Skeletal muscle cell (primary cell): ENCODE measurements at places on chromosomes 7 and 10.

DNA sequence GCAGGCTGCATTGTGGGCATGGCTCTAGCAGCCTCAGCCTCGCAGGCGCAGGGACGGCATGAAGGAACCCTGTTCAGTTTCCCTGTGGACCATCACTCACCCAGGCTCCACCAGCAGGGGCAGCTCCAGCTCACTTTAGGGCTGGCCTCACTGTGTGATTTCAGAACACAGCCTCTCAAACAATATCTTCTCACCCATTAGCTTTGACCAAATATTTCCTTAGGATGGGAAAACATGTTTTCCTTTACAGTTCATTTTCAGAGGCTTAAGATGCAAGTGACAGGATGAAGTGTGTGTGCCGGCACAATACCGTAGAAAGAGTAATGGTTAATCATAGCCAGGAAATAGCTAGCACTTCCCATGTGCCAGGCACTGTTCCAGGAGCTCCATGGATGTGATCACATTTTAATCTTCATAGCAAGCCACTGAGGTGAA lies 58.2 kb downstream of the LANCL2 start:
- no peak for DNase-seq

GRCh38 chr10:23345861-23346260 lies 1.3 kb upstream of the C10orf67 start:
- peak; percentile 88 for DNase-seq

- no peak for DNase-seq
These were observed 8.5 kb downstream of the CALML3 start for GRCh38 chr10:5533098-5533731.

DNA sequence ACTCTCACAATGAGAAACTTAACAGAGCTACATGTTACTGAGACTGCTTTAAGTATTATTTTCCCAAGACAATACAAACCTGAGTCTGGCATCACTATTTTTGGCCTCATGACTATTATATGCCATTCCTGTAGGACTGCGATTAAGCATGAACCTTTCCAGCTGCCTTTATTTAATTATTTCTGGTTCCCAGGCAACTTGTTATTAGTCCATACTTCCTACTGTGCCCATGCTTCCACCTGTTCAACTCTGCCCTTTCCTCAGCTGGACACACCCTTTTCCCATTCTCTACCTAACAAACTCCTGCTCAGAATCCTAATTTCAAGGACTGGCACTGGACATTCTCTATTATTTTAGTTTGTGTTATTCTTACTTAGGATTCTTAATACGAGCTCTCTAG lies 8.1 kb upstream of the CROT start:
- DNase-seq = no peak

DNA sequence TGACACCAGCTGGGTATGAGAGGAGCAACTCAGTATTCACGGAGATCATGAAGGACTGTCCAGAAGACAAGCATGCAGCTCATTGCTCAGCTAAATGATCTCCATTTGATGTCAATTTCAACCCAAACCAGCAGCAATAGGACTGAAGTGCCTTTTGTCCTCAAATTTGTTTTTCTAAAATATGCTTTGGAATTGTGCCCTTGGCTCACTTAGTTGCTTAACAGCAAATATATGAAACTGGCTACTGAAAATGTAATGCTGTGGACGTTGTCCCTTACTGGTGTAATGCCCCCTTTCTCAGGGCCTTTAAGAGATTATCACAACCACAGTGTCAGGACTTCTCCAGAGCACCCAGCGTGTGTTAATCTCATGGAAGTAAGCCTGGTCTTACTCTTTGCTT lies 236.2 kb downstream of the SKIDA1 start:
- no peak for DNase-seq

- no peak for DNase-seq
These were observed 343.9 kb downstream of the SORCS1 start for GRCh38 chr10:106820579-106820978.

GRCh38 chr10:17838080-17838648 lies 29.0 kb downstream of the MRC1 start:
- DNase-seq = no peak

- no peak for DNase-seq
These were observed 36.0 kb downstream of the GNA12 start for GRCh38 chr7:2807845-2808772.

DNA sequence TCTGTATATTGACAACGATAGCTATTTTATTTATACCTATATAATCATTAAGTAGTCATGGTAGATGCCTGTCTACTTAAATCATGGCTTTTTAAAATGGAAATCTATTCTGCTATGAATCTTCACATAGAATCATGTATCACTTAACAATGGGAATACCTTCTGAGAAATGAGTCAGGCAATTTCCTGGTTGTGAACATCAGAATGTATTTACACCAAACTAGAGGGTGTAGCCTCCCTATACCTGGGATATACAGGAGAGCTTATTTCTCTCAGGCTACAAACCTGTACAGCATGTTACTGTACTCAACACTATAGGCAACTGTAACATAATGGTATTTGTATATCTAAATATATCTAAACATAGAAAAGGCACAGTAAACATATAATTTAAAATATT lies 502.3 kb downstream of the ZWINT start:
- no peak for DNase-seq

DNA sequence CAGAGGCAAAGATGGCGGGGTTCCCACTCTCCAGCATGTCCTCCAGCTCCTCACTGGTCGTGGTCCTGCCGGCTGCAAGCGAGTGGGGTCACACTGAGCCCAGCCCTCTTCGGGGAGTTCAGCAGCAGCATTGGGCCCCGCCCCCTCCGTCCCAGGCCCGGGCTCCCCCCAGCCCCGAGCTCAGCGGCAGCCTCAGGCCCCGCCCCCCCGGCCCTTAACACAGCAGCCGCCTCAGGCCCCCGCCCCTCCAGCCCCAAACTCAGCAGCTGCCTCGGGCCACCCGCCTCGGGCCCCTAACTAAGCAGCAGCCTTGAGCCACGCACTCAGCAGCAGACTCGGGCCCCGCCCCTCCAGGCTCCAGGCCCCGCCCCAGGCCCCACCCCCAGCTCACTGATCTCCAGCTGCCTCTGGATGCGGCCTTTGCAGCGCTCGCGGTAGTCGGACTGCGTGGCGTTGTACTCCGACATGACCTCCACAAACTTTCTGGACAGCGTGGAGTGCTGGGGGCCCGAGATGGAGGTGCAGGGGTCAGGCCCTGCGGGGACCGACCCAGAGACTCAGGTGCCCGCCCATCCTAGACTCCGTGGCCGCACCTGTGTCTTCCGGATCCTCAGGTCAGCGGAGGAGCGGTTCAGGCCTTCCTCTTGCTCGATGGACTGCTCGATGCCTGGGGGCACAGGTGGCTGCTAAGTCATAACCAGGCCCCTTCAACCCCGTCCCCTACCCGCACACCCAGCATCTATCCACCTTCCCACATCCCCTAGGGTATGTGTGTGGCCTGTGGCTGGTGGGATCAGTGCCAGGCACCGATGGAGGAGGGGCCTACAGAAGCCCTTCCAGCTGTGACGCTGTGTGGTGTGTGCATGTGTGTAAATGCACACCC lies 15.5 kb downstream of the STX1A start:
- no peak for DNase-seq

DNA sequence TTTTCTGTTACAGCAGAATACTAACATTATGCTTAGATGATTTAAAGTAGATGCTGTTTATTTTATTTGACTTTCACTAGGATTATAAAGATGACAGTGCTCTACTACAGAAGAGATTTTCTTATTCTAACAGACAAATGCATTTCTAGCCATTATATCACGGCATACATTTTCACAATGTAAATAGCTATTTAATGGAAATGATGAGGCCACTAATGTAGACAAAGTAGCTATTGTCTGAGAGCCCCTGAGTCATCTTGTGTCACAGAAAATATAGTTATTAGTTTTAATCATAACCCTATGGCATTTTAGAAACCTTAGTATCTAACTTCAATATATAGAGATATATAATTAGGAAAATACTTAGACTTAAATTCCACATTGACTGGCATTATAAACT lies 158.0 kb upstream of the AHR start:
- DNase-seq = no peak

DNA sequence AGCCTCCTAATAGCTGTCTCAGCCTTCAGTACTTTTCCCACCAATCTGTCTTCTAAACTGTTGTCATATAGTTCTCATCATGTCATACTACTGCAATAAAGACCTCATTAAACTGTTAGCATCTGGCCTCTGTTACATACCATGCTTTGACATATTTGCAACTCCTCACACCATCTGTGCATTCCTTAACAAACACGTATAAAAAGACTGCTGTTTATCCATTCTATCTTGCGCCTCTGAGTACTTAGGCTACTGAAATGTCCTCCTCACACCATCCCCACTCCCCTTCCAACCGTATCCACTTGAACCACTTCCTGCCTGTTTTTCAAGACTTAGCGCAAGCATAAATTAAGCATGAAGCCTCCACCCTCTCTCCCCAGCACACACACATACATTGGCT lies 41.6 kb downstream of the SLC16A9 start:
- peak; percentile 16 for DNase-seq

DNA sequence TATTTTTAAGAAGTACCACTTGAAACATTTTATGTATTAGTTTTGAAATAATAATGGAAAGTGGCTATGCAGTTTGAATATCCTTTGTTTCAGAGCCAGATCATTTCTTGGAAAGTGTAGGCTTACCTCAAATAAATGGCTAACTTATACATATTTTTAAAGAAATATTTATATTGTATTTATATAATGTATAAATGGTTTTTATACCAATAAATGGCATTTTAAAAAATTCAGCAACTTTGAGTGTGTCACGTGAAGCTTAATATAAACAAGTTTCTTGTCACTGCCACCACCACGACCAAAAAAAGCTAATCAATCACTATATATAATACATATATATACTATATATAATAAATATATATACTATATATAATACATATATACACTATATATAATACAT lies 4.8 kb downstream of the IL6 start:
- DNase-seq = no peak

DNA sequence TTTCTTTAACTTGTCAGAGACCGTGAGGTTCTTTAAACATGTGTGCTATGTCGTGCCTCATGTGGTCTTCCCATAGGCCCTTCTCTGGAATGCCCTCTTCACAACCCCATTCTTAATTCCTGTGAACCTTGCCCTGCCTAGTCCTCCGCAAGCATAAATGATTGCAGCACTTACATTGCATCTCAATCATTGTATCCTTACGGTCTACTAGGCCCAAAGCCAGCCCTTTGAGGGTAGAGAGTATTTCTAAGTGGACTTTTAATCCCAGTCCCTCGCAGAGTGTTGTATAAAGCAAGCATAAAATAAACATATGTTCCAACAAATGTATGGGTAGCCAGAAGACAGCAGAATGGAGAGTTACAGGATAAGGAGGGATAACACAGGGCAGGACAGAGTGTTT lies 92.1 kb upstream of the FAM133B start:
- no peak for DNase-seq

GRCh38 chr7:73904219-73905137 lies 43.5 kb downstream of the TMEM270 start:
- DNase-seq = no peak

DNA sequence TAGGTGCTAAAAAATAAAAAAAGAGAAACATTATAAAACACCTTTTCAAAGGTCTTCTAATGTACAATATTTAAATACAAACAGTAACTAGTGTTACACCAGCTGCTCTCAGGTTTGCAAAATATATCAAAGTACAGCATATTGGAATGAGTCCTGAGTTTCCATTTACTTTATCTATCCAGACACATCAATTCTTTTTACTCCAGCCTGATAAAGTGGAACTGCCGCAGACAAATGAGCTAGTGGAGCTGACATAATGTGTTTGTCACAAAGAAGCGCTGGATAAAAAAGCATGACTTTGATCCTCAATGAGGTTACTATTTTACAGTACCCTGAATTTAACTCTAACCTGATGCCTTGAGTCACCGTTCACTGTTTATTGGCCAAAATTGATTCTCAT lies 1243.1 kb downstream of the GATA3 start:
- no peak for DNase-seq

- DNase-seq = peak; percentile 93
These were observed at the start of gene ZNF25 for GRCh38 chr10:37976091-37976879. Gene ZNF25 (minus strand): TSS chr10:37976647. CDS start chr10:37971722, 4,925 bp downstream.

DNA sequence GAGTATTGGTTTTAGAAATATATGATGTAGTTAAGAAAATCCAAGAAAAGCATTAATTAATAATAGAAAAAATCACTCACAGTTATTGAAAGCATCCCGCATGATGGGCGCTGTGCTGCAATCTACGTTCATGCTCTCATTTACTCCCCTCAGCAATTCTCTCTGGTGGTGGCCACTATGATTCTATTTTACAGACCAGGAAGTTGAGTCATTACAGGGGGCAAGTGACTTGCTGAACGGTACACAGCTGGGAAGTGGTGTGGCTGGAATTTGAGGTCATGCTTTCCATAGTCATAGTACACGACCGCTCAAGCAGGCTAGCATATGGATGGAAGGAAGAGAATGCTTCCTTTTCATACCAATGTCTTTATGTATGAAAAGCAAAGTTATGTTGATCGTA lies 117.4 kb downstream of the TES start:
- peak; percentile 96 for DNase-seq

- no peak for DNase-seq
These were observed 24.7 kb downstream of the EN2 start for GRCh38 chr7:155482511-155483183.

DNA sequence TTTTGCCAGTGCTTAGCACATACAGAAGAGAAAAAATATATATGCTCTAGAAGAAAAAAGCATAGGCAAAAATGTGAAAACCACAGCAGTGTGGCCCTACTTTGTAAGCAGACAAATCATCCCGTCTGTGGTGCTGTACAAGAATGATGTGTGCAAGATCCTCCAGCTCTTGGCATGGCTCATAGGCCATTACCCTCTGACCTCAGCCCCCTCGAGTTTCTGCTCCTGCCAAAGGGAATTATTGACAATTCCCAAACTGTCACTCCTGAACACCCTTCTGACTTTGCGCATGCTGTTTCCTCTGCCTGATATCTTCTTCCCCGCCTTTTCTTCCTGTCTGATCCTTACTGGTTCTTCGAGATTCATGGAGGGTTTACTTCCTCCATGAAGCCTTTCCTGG lies 27.1 kb downstream of the PLA2G12B start:
- DNase-seq = no peak

GRCh38 chr10:90871766-90872647 lies at the start of gene RPP30:
Gene RPP30 (plus strand): TSS chr10:90871974. CDS start chr10:90871987, 13 bp downstream.
- peak; percentile 49 for DNase-seq

- DNase-seq = no peak
These were observed 8.0 kb upstream of the TNRC18 start for GRCh38 chr7:5431560-5432015.

- peak; percentile 96 for DNase-seq
These were observed 145.7 kb downstream of the REEP3 start for GRCh38 chr10:63666836-63667383.

- no peak for DNase-seq
These were observed 1.3 kb downstream of the HELLS start for GRCh38 chr10:94546901-94547185.

- DNase-seq = no peak
These were observed 248.9 kb downstream of the COBL start for GRCh38 chr7:51067757-51068156.

- DNase-seq = no peak
These were observed 17.4 kb upstream of the EEPD1 start for GRCh38 chr7:36135700-36136099.

GRCh38 chr10:120950051-120950561 lies 98.9 kb downstream of the WDR11 start:
- DNase-seq = no peak
